Activated T-helper 1 cell treated with Interleukin-2 at 50 U/mL for 16 hours (primary cell): ENCODE measurements at places on chromosomes 4 and X.

DNA sequence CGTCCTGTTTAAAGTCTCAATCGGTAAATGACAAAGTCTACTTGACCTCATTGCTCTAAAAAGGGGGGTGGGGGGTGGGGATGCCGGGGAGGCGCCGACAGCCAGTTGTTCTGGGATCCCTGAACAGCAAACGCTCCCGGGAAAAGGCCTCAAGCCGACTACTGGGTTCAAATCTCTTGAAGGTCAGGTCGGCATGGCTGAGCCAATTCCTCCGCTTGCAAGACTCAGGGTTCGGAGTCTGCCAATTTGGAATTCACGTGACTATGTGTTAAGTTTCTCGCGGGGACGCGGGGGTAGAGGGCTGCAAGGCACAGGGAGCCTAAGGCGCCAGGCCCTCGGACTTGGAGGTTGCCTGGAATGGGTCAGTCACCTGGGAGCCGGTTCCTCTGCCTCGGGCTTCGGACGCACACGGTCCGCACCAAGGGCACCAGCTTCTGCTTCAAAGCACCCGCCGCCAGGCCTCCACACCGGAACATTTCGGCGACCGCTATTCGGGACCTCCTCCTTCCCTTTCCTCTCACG, 399 bp downstream of the AIFM1 start:
- DNase-seq = no peak

GRCh38 chrX:79154596-79155359, 10.3 kb downstream of the GPR174 start:
- no peak for DNase-seq

DNA sequence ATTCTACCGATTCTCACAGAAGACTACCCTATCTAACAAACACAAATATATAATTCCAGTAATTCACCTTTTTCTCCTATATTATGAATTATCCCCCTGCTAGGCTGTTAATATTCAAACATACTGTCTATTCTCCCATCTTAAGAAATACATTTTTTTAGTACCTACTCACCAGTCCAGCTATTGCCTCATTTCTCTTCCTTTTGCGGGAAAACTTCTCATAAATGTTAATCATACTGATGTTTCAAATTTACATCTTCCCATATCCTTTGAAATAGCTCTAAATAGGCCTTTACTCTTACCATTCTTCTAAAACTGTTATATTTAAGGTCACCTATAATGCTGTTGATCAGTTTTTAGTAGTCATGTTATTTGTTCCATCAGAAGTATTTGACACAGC, 759.1 kb upstream of the SLIT2 start:
- DNase-seq = no peak

DNA sequence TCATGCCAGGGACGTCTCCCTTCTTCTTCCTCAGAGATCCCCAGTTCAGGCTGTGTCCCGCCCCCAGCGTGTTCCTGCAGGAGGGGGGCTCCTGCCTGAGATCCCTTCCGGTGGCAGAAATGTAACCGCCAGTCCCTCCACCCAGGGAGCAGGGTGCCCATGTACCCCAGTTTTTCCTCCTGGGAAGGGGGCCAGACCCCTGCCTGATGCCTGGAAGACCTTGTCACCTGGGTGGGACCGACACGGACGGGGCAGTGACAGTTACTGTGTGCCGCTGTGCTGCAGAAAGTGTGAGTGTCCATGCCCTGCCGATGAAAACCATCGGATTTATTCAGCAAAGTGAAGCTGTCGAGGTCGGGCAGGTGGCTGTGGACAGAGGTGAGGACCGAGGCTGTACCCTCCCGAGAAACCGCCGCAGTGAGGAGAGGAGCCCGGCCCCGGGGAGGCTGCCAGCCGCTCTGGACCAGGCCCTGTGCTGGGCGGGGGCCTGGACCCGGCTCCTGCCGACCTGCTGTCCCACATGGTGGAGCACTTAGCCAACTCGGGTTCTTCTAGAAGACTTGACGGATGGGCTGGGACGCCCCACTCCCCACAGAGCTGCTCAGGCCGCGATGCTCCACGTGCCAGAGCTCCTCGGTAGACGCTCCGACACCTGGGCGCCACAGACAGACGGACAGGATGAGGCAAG, 36.7 kb upstream of the HMX1 start:
- DNase-seq = no peak

DNA sequence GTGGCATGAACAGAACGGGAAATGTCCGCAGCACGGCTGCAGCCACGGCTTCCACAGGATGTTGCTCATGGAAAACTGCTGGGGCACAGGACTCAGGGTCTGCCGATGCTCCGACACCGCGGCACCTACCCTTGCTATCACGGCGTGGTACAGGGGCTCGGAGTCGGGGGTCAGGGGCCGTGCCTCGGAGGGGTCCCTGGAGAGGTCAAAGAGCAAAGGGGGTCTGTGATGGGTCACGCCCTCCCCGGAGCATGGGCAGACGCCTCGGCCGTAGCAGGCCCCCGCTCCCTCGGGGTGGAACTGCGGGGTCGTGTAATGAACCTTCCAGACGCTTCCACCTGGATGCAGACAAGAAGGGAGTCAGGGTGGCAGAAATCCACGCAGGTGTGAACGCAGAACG, 21.8 kb downstream of the ARSD start:
- no peak for DNase-seq

DNA sequence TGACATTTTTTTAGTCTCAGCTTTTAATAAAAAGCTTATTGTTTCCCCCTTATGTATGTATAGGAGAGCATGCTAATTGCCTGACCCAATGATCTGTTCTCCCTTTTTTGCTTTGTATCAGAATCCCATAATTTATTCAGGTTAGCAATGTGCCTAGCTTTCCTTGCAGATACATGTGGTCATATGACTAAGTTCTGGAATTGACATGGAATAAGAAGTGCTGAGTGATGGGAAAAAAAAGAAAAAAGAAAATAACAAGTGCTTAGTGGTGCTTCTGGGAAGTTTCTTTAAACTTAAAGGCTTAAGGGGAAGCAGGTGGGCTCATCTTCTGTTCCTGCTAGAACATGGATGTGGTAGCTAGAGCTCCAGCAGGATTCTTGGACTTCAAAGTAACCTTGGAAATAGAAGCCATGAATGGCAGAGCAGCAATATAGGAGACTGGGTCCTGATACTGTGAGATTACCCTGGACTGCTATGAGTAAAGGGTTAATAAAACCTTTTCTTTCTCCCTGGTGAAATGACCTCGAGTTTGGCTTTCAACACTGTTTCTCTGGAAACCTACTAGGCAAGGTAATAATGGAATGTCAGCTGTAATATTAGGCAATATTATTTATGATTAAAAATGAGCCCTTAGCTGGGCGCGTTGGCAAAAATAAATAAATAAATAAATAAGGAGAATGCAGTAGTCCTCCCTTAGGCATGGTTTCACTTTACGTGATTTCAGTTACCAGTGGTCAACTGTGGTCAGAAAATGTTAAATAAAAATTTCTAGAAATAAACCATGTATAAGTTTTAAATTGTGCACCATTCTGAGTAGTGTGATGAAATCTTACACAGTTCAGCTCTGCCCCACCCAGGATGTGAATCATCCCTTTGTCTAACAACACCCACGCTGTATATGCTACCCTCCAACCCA, 16.7 kb upstream of the RBM41 start:
- DNase-seq = no peak

DNA sequence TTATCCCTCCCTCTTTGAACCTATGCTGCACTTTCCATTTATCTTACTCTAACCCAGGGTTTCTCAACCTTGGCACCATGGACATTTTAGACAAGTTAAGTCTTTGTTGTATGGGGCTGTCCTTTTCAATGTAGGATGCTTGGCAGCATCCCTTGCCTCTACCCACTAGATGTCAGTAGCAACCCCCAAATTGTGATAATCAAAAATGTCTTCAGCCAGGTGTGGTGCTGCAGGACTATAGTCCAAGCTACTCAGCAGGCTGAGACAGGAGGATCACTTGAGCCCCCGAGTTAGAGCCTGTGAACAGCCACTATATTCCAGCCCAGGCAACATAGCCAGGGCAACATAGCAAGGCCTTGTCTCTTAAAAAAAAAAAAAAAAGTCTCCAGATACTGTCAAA, 7.0 kb downstream of the LRCH2 start:
- DNase-seq = no peak

GRCh38 chr4:173535165-173535902, 5.3 kb upstream of the HAND2 start:
- no peak for DNase-seq

GRCh38 chrX:73851014-73852009, 288.3 kb downstream of the CHIC1 start:
- peak; percentile 61 for DNase-seq

GRCh38 chrX:11321986-11322385, 28.8 kb downstream of the AMELX start:
- no peak for DNase-seq

- DNase-seq = no peak
Measured at GRCh38 chr4:111890412-111890811, 254.8 kb upstream of the FAM241A start.

GRCh38 chrX:17470136-17470535, 95.1 kb downstream of the NHS start:
- no peak for DNase-seq

DNA sequence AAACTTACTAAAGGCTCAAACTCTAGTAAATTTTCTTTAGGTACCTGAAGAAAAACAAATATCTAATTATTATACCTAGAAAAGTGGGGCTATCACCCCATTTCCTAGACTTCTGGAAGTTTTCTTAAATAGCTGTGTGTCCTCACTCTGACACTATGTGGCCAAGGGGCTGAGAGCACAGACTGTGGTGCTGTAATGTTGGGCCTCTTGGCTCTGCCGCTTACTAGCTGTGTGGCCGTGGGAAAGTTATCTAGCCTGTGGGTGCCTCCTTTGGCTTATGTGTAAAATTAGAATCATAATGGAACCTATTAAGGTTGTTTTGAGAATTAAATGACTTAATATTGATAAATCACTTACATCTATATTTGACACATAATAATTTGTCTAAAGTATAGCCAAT, 114.4 kb downstream of the SNCA start:
- DNase-seq = no peak

DNA sequence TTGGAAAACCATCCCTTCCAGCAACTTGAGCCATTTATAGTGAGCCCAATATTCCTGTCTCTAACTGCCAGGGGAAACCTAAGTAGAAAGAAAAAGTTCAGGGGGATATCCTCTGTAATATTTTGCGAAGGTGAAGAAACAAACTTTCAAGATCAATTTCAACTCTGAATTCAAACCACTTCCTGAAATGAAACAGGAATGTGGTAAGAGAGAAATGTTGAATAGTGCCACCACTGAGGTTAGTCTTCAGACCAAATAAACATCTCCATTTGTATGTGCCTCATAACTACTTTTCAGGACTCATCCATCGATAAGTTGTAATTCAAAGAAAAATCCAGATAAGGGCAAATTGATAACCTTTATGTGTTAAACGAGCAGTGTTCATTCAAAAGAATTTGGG, 128.7 kb downstream of the GABRB1 start:
- no peak for DNase-seq

- DNase-seq = no peak
Measured at GRCh38 chrX:100478714-100479306, 68.7 kb upstream of the PCDH19 start.

- no peak for DNase-seq
Measured at GRCh38 chrX:63250253-63250868, 100.8 kb downstream of the SPIN4 start.

DNA sequence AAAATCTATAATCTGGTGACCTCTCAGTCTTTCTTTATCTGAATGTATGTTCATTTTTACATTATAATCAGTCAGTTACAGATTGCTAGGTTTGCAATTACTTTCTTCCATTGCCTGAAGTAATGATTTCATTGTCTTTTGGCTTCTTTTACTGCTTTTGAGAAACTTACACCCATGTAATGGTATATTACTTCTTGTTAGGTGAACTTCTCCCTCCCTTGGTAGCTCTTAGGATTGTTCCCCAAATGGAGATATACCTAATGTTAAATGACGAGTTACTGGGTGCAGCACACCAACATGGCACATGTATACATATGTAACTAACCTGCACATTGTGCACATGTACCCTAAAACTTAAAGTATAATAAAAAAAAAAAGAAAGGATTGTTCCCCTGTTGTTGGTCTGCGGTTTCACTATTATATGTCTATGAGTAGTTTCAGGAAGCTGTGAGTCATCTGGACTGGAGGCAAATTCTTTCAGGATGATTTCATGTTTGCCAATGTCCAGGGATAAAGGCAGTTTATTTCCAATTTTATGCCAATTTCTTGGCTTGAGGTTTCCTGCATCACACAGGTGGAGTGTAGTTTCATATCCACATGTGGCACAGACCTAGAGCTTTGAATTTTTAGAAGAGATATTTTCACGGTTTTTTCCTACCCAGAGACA, 21.8 kb downstream of the SPANXC start:
- DNase-seq = no peak

- DNase-seq = no peak
Measured at GRCh38 chr4:143531788-143532491, 18.4 kb downstream of the SMARCA5 start.

DNA sequence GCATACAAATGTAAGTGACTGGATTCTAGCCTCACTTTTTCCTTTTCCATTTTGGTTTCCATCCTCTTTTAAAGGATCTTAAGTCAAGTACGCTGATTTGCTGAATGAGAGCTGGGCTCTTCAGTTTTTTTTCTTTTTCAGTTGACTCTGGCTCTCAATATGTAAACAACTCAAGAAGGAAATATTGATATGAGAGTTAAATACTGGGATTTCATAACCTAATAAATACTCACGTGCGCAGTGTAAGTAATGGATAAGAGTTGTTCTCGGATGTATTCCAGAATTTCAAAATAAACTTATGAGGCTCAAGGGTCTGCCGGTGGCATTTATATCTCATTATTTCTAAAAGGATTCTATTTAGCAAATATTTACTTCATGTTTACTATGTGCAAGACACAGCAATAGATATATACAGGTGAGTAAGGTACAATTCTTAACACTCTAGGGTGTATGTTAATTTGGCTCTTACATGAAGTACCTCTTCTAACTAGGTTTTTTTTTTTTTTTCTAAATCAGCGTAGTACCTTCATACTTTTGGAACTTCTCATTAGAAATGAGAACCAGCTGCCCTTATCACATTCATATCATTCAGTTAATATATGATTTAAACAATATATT, 11.0 kb upstream of the MAGEB10 start:
- DNase-seq = no peak

GRCh38 chr4:83606898-83607297, 71.0 kb downstream of the GPAT3 start:
- DNase-seq = no peak

DNA sequence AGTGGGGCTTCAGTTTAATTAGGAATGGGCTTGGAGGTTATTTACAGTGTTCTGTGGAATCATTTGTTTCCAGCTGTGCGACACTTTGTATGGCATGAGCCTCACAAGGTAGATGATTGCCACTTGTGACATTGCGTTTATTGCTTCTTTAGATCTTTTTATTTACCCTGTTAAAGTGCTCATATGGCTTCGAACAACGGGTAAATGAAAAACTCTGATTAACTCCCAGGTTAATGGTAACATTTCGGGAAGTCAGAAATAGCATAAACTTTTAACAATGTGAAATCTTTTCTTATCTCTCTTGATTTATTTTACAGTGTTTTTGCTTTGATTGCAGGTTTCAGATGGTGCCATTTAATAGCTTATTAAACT, 494.3 kb downstream of the IDS start:
- DNase-seq = no peak
